NCI-H2081 (cell line): ENCODE measurements at places on chromosomes 16 and 17.

DNA sequence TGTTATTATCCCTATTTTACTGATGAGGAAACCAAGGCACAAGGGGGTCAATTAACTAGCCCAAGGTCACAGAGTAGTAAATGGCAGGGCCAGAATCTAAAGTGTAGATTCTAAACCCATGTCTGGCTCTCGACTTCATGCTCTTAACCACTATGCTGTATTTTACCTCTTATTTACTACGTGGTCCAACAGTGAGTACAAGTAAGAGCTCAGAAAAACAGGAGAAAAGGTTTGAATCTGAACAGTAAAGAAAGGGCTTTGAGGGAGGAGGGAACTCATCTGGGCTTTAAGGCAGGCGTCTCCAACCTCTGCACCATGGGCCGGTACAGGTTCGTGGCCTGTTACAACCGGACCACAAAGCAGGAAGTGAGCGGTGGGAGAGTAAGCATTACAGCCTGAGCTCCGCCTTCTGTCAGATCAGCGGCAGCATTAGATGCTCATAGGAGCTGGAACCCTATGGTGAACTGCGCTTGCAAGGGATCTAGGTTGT lies 62.9 kb downstream of the SMURF2 start:
- no peak for DNase-seq

GRCh38 chr17:72901083-72901482 lies 191.4 kb downstream of the SLC39A11 start:
- DNase-seq, result no peak

DNA sequence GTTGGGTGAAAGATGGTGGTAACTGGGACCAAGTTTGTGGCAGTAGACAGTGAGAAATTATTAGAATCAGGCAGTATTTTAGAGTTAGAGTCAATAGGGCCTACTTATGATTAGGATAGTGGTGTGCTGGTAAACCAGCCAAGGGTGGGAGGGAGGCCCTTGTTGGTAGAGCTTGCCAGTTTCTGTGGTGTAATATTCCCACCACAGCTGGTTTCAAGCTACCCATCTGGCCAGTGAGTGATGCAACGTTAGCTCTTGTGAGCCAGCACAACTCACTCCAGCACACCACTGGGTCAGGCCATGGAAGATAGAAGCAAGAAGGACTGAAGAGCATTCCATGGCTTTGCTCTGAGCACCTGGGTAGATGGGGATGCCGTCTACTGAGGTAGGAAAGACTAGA lies 34.9 kb downstream of the GNAO1 start:
- no peak for DNase-seq

- no peak for DNase-seq
Measured at GRCh38 chr17:16976725-16977550, 5.0 kb upstream of the TNFRSF13B start.

GRCh38 chr17:56300144-56300543 lies 146.9 kb downstream of the ANKFN1 start:
- no peak for DNase-seq

DNA sequence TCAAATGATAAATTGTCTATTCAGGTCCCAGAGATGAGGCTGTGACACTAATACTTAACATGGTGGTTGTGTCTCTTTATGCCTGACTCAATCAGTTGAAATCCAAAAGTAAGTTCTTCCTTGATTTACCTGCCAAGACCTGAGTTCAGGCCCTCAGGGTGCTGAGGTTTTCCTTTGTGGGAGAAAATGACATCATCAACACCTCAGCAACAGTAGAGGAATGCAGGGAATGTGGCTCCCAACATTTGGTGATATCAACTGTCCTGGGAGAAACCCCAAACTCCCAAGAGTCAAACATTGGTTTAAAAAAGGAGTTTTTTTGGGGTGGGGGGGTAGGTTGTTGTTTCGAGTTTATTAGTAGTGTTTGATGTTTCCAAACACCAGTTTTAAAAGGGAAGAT lies 14.7 kb downstream of the RNF43 start:
- no peak for DNase-seq

- no peak for DNase-seq
Measured at GRCh38 chr16:83138976-83139690, 512.4 kb downstream of the CDH13 start.

DNA sequence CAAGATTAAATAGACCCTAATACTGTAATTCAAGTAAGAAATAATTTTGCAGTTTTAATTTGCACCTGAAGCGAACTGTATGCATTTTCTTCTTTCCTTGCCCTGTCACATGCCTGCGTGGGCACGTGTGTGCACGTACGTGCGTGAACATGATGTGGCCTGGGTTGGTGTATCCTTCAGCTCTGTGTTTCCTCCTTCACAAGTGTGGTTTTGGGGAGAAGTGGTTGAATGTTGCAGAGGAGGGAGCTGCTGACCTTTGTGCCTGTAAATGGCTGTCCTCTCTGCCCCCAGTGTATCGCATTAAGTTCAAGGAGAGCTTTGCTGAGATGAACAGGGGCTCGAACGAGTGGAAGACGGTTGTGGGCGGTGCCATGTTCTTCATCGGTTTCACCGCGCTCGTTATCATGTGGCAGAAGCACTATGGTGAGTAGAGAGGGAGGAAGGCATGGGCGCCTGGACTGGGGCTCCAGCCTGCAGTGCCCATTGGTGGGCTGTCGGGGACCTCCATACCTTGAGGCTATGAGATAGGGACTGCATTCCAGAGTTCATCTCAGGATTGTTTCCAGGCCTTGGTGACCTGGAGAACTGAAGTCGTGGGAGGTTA lies 6.0 kb downstream of the COX4I1 start:
- no peak for DNase-seq

- no peak for DNase-seq
Measured at GRCh38 chr16:69477546-69477945, 53.1 kb downstream of the CYB5B start.

DNA sequence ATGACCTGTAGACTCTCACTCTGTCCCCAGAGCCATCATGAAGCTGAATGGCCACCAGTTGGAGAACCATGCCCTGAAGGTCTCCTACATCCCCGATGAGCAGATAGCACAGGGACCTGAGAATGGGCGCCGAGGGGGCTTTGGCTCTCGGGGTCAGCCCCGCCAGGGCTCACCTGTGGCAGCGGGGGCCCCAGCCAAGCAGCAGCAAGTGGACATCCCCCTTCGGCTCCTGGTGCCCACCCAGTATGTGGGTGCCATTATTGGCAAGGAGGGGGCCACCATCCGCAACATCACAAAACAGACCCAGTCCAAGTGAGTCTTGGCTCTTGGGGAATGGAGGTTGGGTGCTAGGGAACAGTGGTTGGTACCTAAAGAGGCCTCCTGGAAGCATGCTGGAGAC lies 41.0 kb downstream of the IGF2BP1 start:
- no peak for DNase-seq

DNA sequence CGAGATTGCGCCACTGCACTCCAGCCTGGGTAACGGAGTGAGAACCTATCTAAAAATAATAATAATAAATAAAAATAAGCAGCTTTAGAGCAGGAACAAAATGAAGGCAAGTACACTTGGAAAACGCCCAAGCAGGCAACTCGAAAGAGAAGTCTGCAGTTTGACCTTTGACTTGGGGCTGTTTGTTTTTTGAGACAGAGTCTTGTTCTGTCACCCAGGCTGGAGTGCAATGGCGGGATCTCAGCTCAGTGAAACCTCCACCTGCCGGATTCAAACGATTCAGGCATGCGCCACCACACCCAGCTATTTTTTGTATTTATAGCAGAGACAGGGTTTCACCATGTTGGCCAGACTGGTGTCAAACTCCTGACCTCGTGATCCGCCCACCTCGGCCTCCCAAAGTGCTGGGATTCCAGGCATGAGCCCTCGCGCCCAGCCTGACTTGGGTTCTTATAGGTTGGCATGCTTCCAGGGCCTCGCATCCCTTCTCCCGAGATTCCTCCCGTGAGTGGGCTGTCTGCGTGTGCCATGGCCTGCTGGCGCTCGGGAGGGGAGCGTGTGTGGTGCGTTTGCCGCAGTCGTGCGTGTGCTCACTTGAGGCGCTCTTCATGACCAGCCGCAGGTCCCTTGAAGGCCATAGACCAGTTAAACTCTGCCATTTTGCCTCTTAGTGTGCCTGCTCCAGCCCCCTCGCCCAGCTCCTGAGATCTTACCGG lies 18.4 kb upstream of the UBE2I start:
- no peak for DNase-seq

GRCh38 chr17:42135664-42136653 lies 13.4 kb downstream of the HSPB9 start:
- DNase-seq, result peak; percentile 68

DNA sequence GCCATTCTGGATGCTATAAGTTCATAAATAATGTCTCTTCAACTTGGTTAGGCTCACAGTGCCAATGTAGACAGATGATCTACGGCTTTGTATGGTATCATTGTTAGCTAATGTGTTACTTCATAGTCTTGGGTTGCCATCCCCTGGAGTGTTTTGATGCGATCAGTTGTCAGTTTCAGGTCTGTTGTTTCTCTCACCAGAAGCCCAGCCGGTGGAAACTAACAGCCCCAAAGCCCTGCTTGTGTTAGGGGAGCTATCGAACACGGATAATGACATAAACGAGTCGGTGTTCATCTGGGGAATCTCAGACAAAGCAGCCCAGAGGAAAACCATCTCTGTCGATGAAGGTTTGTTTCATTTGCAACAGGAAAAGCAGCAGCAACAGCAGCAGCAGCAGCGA lies 107.4 kb upstream of the ANKFN1 start:
- no peak for DNase-seq

DNA sequence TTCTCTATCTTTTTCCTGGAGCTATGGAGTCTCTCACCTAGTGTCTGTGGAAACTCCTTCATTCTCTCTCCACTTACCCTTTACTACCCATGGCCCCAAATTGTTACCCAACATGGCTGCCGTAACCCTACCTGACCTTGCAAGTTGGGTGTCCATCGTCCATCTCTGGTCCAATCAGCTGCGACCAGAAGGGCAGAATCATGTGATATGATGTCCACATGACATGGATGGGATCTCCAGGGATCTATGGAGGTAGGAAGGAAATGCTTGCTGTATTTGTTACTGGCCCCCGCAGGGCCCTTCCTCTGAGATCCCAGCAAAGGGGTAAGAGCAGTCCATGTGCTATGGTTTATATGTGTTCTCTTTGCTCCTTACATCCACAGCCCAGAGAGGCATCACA lies 8.0 kb upstream of the DRC7 start:
- DNase-seq, result no peak

DNA sequence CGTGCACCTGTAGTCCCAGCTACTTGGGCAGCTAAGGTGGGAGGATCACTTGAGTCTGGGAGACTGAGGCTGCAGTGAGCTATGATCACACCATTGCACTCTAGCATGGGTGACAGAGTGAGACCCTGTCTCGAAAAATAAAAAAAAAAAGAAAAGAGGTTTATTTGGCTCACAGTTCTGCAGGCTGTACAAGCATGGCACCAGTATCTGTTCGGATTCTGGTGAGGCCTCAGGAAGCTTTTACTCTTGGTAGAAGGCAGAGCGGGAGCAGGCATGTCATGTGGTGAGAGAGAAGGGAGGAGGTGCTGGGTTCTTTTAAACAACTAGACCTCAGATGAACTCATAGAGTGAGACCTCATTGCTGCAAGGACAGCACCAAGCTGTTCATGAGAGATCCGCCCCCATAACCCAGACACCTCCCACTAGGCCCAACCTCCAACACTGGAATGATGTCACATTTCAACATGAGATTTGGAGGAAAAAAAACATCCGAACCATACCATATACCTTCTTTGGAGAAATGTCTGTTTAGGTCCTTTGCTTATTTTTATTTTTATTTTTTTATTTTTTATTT lies 10.3 kb upstream of the RMI2 start:
- no peak for DNase-seq

- no peak for DNase-seq
Measured at GRCh38 chr17:17766077-17766743, 70.6 kb downstream of the SREBF1 start.

GRCh38 chr17:1022278-1023024 lies 25.5 kb downstream of the TIMM22 start:
- DNase-seq, result no peak

- DNase-seq, result no peak
Measured at GRCh38 chr17:68239632-68240366, 8.0 kb upstream of the AMZ2 start.

DNA sequence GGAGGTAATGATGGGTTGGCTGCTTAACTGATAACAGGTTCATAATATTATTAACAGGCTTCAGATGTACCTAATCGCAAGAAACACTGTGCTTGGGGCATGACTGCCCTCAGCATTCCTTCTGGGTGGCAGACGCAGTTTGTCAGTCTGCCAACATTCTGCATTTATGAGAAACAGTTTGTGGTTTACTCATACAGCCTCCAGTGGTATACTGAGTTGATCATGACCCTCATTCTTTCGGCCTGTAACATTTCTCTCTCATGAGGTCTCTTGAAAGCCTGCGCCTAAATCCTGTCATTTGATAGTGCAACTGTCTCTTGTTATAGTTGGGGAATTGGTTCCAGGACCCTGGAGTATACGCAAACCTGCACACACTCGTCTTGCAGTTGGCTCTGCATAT lies 4.9 kb upstream of the RUSF1 start:
- no peak for DNase-seq

DNA sequence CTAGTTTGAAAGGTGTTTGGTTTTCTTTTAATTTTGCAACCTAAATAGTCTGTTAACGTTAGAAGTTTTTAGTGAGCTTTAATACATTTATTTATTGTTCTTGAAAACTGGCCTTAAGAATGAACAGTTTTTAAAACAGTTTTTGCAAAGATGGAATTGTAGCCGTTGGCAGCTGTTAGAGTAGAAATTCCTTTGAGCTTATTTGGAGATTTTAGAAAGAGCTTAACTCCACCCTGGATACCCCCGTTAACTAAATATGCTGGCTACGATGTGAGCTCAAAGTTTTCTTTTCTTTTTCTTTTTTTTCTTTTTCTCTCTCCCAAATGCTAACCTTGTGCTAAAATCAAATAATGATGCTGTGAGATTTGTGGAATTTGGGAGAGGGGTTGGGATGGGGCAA lies 75.2 kb downstream of the COX10 start:
- DNase-seq, result no peak
